Upper lobe of right lung (tissue), 1 donor: ENCODE measurements at places on chromosomes 1 and 21. TPM values are rescaled to one million over a fixed set of nuclear protein-coding genes. Genes with fewer than 3 reads are reported as not detected.
A peak's percentile ranks its signal among the peaks of the same experiment; 100 is the strongest.

Gene PLCH2
- total RNA-seq = 2.4 TPM

Gene KMO
- 19.0 TPM for total RNA-seq

Gene CLDN17
- total RNA-seq = not detected

Gene LYPD8
- not detected for total RNA-seq

Gene AGT
- 1.8 TPM for total RNA-seq

Gene SAMSN1
- total RNA-seq = 18.2 TPM

Gene LEFTY2
- total RNA-seq = 2.2 TPM

Gene MFSD2A
- 225 TPM for total RNA-seq

Gene TNFRSF4
- total RNA-seq = 7.7 TPM

Gene AIRE
- not detected for total RNA-seq

Gene GOLT1A
- 22.4 TPM for total RNA-seq

GRCh38 chr21:24045775-24046215 is 1561.5 kb downstream of the MRPL39 start:
- no peaks in the 10 kb centered on the region for H3K4me1 ChIP-seq
- DNase-seq = no peak
- H3K36me3 ChIP-seq = no peaks in the 10 kb centered on the region
- H3K27me3 ChIP-seq = no peaks in the 10 kb centered on the region
- no peak overlapping the region for H3K4me3 ChIP-seq
- H3K27ac ChIP-seq = no peak overlapping the region

DNA sequence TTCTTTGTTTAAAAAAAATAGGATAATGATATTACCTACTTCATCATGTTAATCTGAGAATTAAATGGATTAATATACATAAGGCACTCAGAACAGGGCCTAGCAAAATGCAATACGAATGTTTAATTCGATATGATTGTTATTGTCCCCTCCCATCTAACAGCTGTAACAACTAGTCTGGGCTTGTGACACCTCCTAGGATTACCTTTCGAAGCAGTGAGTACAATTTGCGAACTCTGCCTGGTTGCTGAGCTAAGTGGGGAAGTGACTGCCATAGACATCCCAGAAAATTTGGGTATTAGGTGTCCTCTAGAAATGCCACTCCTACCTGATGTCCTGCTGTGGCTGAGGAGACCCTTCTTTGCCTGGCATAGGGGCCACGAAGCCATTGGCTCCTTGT is 3.0 kb downstream of the RASSF5 start:
- no peak overlapping the region for H3K4me3 ChIP-seq
- H3K4me1 ChIP-seq = peaks cover 59% of the 10 kb centered on the region
- no peak for DNase-seq
- no peaks in the 10 kb centered on the region for H3K36me3 ChIP-seq

DNA sequence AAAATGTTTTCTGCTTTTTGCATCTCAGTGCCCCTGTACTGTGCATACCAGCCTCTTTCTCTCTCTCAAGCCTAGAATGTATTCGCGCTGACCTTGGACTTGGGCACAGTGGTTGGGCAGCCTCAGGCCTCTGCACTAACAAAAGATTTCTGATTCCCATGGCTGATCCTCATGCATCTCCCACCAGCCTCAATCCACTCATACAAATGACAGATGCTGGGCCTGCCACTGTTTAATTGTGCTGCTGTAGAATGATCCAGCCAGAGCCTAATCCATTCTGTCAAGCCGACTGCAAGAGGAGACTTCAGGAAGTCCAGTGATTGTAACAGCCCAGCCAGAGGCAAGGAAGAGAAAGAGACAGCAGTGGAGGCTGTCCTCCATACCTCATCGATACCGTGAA is 180.8 kb downstream of the ASTN1 start:
- no peak overlapping the region for H3K27ac ChIP-seq
- DNase-seq = no peak
- no peaks in the 10 kb centered on the region for H3K27me3 ChIP-seq
- no peaks in the 10 kb centered on the region for H3K4me1 ChIP-seq
- no peaks in the 10 kb centered on the region for H3K36me3 ChIP-seq
- no peak overlapping the region for H3K4me3 ChIP-seq

DNA sequence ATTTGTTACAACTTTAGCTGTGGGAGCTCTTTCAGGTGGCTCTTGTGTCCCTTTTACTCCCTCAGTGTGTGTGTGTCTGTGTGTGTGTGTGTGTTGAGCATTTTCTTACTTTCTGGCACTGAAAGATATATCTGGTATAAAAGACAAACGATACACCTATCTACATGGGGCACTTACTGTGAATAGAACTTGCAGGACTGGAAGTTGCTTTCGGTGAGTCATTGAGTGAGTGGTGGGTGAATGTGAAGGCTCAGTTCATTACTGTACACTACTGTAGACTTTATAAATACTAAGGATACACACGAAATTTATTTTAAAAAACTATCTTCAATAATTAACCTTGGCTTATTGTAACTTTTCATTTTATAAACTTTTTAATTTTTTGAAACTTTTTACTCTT is 38.7 kb downstream of the BTBD8 start:
- no peak for DNase-seq
- H3K27me3 ChIP-seq = no peaks in the 10 kb centered on the region
- H3K4me3 ChIP-seq = no peak overlapping the region
- no peaks in the 10 kb centered on the region for H3K36me3 ChIP-seq
- no peaks in the 10 kb centered on the region for H3K4me1 ChIP-seq

GRCh38 chr21:44940116-44940631 is 345 bp downstream of the SLX9 start:
- peaks cover 14% of the 10 kb centered on the region for H3K36me3 ChIP-seq
- H3K4me3 ChIP-seq = peak overlapping the region; percentile 98
- no peak for DNase-seq
- no peaks in the 10 kb centered on the region for H3K27me3 ChIP-seq

DNA sequence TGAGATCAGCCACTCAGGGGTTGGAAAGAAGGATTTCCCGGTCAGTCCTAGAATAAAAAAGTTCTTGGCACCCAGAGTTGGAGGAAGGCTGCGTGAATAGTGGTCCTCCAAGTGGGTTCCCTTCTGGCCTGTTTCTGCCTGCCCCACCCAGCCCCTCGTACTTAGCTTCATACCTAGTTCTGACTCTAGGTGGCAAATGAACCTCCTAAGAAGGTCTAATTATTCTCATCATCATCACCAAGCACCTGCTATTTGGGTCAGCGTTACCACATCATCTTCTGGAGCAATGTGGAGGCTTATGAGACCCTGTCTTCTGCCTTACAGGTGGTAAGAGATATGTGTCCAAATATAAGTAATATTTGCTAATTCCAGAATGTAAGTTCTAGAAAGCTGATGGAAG is 35.9 kb upstream of the NFASC start:
- H3K4me3 ChIP-seq = no peak overlapping the region
- H3K36me3 ChIP-seq = no peaks in the 10 kb centered on the region
- no peak overlapping the region for H3K27ac ChIP-seq
- no peaks in the 10 kb centered on the region for H3K4me1 ChIP-seq

DNA sequence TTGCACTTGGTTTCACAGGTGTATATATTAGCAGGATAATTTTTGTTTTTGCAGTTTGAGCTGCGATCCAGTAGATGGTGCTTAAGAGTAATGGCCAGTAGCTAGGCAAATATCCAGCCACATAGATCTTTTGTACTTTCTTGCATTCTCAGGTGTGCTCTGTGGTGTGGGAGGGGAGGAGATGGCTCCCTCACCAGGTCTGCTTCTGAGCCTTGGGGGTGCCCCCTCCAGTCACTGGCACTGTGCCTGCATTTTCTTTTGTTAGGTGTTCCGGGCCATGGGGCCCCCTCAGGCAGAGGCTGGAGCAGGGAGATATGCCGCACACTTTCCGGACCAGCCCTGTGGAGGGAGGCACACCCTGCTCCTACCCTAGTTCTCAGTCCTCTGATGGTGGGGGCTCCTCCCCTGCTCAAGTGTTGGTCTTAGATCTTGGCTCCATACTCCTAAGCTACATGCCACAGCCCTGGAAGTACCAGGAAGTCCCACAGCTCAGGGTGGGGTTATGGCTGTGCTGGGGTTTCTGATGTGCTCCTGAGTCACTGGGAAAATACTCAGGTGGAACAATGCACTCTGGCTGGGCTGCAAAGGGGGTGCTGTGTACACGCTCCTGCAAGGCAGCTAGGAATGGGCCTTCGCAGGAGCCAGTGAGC is 197.6 kb upstream of the DMRTA2 start:
- H3K36me3 ChIP-seq = no peaks in the 10 kb centered on the region
- DNase-seq = peak; percentile 89
- H3K27me3 ChIP-seq = no peaks in the 10 kb centered on the region
- no peak overlapping the region for H3K4me3 ChIP-seq
- no peaks in the 10 kb centered on the region for H3K4me1 ChIP-seq

GRCh38 chr21:15725949-15726348 is 3.8 kb upstream of the USP25 start:
- H3K36me3 ChIP-seq = no peaks in the 10 kb centered on the region
- no peak for DNase-seq
- no peak overlapping the region for H3K4me3 ChIP-seq
- H3K27me3 ChIP-seq = no peaks in the 10 kb centered on the region

DNA sequence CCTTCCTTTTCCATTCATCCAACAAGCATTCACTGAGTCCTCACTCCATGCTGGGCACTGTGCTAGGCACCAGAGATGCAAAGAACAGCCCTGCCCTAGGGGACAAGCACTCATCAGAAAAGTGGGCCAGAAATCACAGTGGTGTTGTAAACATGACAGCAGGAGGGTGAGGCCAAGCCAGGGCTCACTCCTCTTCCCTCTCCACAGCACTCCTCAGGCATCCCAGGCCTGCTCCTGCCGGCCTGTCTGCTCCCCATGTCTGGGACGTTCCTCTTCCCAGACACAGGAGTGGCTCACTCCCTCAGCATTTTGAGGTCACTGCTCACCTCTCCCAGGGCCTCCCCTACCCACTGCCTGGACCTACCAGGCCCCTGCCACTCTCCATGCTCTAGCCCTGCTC is 61.8 kb downstream of the KCND3 start:
- no peak for DNase-seq
- no peaks in the 10 kb centered on the region for H3K36me3 ChIP-seq
- no peaks in the 10 kb centered on the region for H3K4me1 ChIP-seq
- no peaks in the 10 kb centered on the region for H3K27me3 ChIP-seq
- H3K27ac ChIP-seq = no peak overlapping the region

DNA sequence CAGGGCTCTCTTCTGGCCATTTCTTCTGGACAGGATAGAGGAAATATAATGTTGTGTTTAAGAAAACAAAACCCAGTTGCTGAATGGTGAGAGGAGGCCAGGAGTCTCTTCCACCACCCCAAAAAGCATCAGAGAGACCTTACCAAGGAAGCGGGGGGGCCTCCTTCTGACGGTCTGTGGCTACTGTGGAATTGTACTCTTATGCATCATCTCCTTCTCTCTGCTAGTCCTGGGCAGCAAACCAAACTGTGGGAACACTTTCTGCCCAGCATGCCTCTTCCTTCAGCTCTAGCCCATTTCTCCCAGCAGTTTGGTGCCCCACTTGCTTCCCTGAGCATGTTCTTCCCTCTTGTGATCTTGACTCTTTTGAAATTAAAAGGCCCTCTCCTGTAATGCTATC is 157.7 kb downstream of the HHIPL2 start:
- DNase-seq = no peak
- H3K4me3 ChIP-seq = no peak overlapping the region
- no peaks in the 10 kb centered on the region for H3K4me1 ChIP-seq
- H3K27ac ChIP-seq = no peak overlapping the region
- no peaks in the 10 kb centered on the region for H3K27me3 ChIP-seq

DNA sequence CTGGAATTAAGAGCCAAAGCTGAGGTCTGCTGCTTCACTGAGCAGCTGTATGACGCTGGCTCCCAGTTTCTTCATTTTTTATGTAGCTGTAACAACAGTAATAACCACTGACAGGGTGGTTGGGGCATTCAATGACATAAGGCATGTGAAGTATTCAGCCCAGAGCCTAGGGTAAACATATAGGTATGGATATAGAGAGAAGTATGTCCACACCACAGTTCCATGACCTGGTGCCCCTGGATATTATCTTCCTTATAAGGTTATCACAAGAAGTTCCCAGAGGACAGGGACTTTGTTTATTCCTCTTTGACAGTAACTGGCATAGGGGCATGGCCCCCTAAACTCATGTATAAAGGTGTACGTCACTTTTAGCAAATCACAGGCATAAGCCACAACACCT is 14.7 kb downstream of the RAB42 start:
- H3K27me3 ChIP-seq = no peaks in the 10 kb centered on the region
- no peaks in the 10 kb centered on the region for H3K4me1 ChIP-seq
- H3K27ac ChIP-seq = no peak overlapping the region
- no peak for DNase-seq
- no peak overlapping the region for H3K4me3 ChIP-seq

DNA sequence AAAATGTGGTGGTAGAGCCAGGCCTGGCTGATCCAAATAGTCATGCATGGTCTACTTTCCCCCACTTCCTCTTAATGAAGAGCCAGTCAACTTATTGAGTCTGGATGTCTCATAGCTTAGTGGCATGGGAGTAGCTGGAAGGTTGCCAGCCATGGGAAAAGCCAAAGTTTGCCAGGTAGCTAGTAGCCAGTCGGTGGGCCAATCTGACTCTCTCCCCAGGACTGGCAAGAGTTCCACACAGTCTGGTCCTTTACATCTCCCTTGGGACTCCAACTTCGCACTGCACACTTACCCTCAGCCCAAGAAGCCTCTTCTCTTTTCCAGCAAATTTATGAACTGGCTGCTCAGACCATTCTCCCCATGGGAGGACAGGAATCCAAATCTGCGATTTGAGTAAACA is 8.3 kb downstream of the WARS2 start:
- no peak for DNase-seq
- H3K36me3 ChIP-seq = no peaks in the 10 kb centered on the region
- H3K27me3 ChIP-seq = no peaks in the 10 kb centered on the region
- H3K4me3 ChIP-seq = no peak overlapping the region
- no peaks in the 10 kb centered on the region for H3K4me1 ChIP-seq

DNA sequence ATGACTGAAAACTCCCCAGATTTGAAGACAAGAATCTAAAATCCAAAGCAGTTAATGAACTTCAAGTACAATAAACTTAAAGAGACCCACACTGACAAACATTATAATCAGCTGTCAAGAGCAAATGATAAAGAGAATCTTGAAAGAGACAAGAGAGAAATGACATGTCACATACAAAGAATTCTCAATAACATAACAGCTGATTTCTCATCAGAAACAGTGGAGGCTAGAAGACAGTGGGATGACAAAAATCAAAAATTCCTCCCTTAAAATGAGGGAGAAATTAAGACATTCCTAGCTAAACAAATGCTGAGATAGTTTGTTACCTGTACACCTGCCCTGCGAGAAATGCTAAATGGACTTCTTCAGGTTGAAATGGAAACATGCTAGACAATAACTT is 36.0 kb upstream of the COA6 start:
- H3K4me1 ChIP-seq = no peaks in the 10 kb centered on the region
- DNase-seq = no peak
- no peak overlapping the region for H3K4me3 ChIP-seq
- H3K27me3 ChIP-seq = no peaks in the 10 kb centered on the region

- no peak overlapping the region for H3K27ac ChIP-seq
- no peak overlapping the region for H3K4me3 ChIP-seq
- H3K4me1 ChIP-seq = peaks cover 39% of the 10 kb centered on the region
- no peaks in the 10 kb centered on the region for H3K27me3 ChIP-seq
- H3K36me3 ChIP-seq = peaks cover 29% of the 10 kb centered on the region
These were observed 6.3 kb downstream of the BTG2 start for GRCh38 chr1:203311368-203312301.
